Muscle of leg (tissue), 16 donors: ENCODE measurements at places on chromosomes 12 and 14.

GRCh38 chr12:126171937-126172559, 1106.8 kb downstream of the AACS start:
- no peak for DNase-seq

GRCh38 chr12:89486264-89486663, 38.3 kb downstream of the GALNT4 start:
- DNase-seq: no peak

DNA sequence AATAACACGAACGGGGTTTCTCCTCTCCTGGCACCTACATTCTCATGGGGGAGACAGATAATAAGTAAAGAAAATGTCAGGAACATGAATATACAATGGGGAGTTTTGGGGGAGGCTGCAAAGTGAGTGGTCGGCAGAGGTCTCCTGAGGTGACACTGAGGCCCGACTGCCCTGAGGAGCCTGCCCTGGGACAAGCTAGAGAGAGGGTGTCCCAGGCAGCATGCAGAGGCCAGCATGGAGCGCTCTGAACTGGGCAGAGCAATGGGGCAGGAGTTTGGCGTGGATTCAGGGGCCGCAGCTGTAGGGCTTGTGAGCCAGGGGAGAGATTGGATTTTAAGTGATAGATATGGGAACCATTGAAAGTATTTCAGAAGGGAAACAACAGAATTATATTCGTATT, 320.5 kb downstream of the CACNA1C start:
- DNase-seq: no peak

DNA sequence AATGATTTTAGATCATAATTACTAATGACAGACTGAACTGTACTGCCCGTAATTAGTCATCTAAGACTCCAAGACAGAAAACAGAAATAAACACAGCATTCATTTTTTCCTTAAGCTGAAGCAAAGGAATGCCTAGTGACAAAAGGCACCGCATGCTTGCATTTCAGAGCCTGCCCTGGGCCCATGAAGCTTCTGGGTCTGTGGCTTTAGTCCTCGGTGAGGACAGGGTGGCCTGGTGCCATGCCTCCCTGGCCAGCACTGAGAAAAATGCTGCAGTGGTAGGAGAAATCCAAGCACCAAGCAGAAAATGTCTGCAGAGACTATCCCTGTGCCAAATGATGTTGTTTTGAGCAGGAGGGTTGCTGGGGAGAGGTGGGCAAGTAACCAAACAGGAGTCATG, 171.6 kb downstream of the CALM1 start:
- DNase-seq: no peak
